ENCODE measurements at places on chromosomes 3 and 15.

GRCh38 chr15:79562403-79562815 is 130.3 kb downstream of the MINAR1 start:
- no peaks in the 10 kb centered on the region for H3K4me1 ChIP-seq
- H3K27me3 ChIP-seq: peaks cover 8% of the 10 kb centered on the region
- no peak overlapping the region for H3K27ac ChIP-seq
- no peaks in the 10 kb centered on the region for H3K36me3 ChIP-seq
- H3K4me3 ChIP-seq: no peak overlapping the region

DNA sequence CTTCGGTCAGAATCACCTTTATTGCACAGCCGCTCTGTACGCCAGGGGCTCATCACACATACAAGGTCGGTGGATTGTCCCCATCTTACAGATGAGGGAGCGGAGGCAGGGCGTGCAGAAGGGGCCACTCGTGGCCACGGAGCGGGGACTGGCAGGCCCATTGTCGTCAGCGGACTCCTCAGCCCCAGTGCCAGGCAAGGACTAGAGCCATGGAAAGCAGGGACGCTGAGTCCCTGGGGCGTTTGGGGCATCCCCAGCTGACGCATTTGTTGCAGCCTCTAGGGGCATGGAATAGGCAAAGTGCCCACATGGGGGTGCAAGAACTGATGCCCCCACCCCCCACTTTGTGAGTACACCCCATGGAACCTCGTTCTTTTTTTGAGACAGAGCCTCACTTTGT is 29.8 kb upstream of the FURIN start:
- H3K36me3 ChIP-seq: peaks cover 3% of the 10 kb centered on the region
- H3K27me3 ChIP-seq: no peaks in the 10 kb centered on the region
- peak overlapping the region; percentile 69 for H3K4me3 ChIP-seq
- DNase-seq: no peak
- H3K27ac ChIP-seq: peak overlapping the region; percentile 85

- no peaks in the 10 kb centered on the region for H3K4me1 ChIP-seq
- H3K27me3 ChIP-seq: no peaks in the 10 kb centered on the region
- no peak for DNase-seq
- H3K4me3 ChIP-seq: no peak overlapping the region
- peaks cover 44% of the 10 kb centered on the region for H3K36me3 ChIP-seq
- H3K27ac ChIP-seq: no peak overlapping the region
Observed at GRCh38 chr3:52742418-52743041, 28.2 kb downstream of the NEK4 start.

GRCh38 chr3:154060238-154061000 is 60.8 kb upstream of the ARHGEF26 start:
- no peak overlapping the region for H3K4me3 ChIP-seq
- H3K36me3 ChIP-seq: no peaks in the 10 kb centered on the region
- H3K27ac ChIP-seq: no peak overlapping the region
- H3K4me1 ChIP-seq: no peaks in the 10 kb centered on the region
- H3K27me3 ChIP-seq: peaks cover 2% of the 10 kb centered on the region

DNA sequence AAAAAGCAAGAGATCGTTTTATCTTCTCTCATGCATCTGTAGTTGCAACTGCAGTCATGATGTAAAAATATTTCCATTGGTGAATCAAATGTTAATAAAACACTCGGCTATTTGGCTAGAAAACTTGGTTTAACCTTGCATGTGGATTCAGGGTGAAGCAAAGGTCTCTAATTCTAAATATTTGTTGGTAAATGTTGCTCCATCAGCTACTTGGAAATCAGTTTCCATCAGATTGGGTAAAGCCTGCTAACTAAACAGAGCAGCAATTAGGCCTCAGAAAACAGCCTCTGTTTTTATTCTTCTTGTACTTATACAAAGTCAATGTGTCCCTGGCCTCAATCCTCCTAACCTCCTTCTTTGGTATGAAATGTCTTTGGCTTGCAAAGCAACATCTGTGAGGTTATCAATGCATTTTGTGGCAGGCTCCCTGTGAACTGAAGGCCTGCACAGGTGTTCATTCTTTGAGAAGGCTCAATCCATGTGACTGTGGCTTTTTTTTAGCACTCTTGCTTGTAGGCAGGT is 312.3 kb downstream of the WDR72 start:
- H3K4me1 ChIP-seq: no peaks in the 10 kb centered on the region
- H3K36me3 ChIP-seq: no peaks in the 10 kb centered on the region
- DNase-seq: no peak
- H3K4me3 ChIP-seq: no peak overlapping the region
- H3K27me3 ChIP-seq: no peaks in the 10 kb centered on the region
- H3K27ac ChIP-seq: no peak overlapping the region

GRCh38 chr15:58432401-58432800 is 610 bp downstream of the LIPC start:
- no peaks in the 10 kb centered on the region for H3K36me3 ChIP-seq
- no peaks in the 10 kb centered on the region for H3K4me1 ChIP-seq
- H3K27ac ChIP-seq: no peak overlapping the region
- DNase-seq: no peak
- H3K4me3 ChIP-seq: no peak overlapping the region

DNA sequence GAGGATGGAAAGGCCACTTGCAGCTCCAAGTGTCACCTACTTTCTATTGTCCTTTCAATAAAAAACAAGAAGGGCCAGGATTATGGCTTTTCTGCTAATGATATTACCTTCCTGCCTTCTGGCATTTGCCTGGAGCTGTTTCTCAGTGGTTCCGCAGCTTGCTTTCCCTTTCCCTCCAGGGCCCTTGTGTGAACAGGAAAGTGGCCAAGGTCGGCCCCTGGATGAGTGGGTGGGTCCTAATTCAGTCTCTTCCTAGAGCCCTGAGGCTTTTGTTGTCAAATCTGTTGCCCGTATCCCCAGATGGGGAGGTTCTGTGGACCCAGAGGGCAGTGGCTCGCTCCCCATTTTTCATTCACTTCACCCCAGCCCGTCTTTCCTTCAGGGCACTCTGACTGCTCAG is 64.2 kb upstream of the UMPS start:
- DNase-seq: no peak
- no peaks in the 10 kb centered on the region for H3K36me3 ChIP-seq
- H3K4me3 ChIP-seq: no peak overlapping the region
- peaks cover 2% of the 10 kb centered on the region for H3K4me1 ChIP-seq

GRCh38 chr3:12423918-12424630 is 60.2 kb upstream of the TSEN2 start:
- no peaks in the 10 kb centered on the region for H3K36me3 ChIP-seq
- H3K4me1 ChIP-seq: peaks cover 22% of the 10 kb centered on the region
- no peak overlapping the region for H3K4me3 ChIP-seq
- H3K27ac ChIP-seq: no peak overlapping the region
- H3K27me3 ChIP-seq: no peaks in the 10 kb centered on the region

DNA sequence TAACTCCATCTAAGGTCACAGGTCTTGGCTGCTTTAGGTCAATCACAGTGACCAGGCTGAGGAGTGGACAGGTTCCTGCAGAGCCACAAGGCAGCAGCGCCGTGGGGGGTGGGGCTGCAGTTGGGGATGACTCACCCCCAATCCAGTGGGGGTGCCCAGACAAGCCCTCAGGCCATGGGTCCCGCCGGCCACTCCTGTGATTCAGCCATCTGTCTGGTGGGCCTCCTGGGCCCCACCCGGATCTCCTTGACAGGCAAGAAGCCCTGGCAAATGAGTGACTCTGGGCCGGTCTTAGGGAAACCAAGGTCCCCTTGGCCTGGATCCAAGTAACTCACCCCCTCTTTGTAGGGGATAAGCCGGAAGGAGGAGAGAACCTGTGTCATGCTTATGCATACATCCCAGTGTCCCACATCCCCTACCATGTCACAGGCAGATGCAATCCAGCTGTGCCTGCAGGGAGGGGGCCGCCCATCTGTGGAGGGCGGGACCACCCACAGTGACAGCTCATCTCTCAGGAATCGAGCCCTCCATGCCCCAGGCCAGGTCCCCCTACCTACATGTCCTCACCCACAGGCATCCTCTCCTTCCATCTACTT is 495 bp upstream of the COL7A1 start:
- no peaks in the 10 kb centered on the region for H3K4me1 ChIP-seq
- no peak overlapping the region for H3K27ac ChIP-seq
- DNase-seq: no peak
- peaks cover 6% of the 10 kb centered on the region for H3K36me3 ChIP-seq
- no peak overlapping the region for H3K4me3 ChIP-seq

GRCh38 chr3:75232216-75232615 is 431.9 kb upstream of the FRG2C start:
- H3K27ac ChIP-seq: no peak overlapping the region
- DNase-seq: no peak
- H3K27me3 ChIP-seq: no peaks in the 10 kb centered on the region
- no peak overlapping the region for H3K4me3 ChIP-seq
- H3K4me1 ChIP-seq: no peaks in the 10 kb centered on the region
